ENCODE measurements at places on chromosomes 13 and 19.

DNA sequence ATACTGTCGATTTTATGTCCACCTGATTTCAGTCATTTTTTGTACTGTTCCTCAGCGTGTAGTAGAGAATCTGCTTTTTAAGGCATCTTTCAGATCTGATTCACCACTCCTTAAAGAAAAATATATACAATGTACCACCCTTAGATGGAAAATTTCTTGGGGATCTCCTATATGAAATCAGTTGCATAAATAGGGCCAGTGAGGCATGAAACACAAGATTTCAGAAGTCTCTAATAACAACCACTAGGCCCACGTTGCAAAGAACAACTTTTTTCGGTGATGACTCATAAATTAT, 1.4 kb downstream of the USP12 start:
- DNase-seq = no peak

DNA sequence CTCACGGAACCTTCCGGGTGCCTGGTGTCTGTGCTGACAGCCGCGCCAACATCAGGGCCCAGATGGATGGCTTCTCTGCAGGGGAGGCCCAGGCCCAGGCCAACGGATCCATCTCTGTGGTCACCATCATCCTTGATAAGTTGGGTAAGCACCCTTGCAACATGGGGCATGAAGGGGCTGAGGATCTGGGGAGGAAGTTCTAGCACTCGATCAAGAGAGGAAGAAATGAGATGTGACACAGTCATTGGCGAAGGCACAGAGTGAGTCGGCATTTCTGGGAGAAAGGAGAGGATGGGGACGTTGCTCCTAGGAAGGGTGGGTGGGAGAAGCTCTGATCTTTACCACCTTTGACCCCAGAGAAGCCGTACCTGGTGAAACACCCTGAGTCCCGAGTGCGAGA, 4.4 kb downstream of the CILP2 start:
- DNase-seq = no peak

DNA sequence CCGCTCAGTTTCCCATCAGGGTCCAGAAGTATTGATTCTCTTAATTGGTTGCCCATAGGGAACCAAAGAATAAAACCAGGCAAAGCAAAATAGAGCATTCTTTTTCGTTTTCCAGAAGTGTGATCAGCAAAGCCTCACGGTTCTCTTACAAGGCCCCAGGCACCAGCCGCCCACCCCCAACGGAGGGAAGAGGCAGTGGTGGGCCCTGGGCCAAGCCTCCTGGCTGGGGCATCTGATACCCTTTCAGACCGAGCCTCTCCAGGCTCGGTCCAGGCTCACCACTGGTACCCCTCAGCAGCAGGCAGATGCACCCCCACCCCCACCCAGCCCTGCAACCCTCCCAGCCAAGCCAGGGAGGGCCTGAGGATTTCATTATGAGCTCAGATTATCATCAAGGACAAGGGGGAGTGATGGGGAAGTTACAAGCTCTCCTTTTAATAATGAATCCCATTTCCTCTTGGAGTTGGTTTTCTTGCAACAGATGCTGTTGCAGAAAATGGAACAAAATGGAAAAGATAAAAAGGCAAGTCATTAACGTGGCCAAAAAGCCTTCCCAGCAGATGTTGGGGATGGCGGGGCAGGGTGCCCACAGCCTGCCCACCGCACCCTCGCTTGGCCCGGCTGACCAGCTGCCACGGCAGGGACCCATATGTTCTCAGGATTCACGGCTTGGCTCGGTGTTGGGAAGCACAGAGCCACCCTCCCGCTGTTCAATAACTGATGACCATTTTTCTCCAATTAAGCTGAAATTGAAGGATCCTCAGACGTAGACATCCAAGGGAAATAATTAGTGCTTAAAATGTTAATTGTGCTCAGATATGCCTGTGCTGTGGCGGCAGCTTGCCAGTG, 45.9 kb upstream of the KCTD15 start:
- DNase-seq = no peak

GRCh38 chr19:2538096-2538757, 62.3 kb downstream of the GADD45B start:
- no peak for DNase-seq

DNA sequence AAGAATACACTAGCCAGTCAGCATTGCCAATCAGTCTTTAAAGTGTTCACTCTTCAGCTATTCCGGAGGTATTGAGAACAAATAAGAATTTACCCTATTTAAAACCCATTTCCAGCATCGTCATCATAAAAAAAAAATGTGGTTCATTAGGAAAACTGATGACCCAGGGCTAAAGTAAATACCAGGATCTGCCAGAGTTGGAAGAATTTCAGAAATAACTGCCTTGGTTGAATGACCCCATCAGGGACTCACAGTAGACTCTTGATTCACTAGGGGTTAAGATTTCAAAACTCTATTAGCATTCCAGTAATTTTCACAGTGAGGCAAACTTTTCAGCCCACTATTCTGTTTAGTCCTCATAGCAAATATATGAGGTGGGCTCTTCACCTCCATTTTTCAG, 377.0 kb downstream of the ITGBL1 start:
- DNase-seq = no peak

GRCh38 chr13:73069206-73069805, 10.5 kb downstream of the KLF5 start:
- no peak for DNase-seq

GRCh38 chr19:13597640-13598039, 91.4 kb upstream of the CACNA1A start:
- peak; percentile 41 for DNase-seq

DNA sequence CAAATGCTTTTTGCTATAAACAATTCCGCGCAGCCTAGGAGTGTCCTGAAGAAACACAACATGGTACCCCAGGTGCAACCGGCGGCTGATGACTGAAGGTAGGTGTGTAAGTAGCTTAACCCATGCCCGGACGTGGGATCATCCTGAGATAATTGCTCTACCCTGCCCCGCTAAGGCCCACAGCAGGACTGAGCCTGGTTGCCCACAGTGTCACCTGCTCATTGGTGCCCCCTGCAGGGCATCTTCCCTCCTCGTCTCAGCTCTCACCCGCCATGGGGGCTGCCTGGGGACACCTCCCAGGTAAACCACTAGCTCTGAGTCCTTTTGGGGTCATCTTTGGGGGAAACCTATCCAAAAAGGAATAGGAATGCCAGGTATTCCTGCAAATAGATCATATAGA, 22.3 kb downstream of the TMEM161A start:
- DNase-seq = peak; percentile 55

GRCh38 chr19:14315433-14315832, 65.8 kb upstream of the ADGRE5 start:
- no peak for DNase-seq

DNA sequence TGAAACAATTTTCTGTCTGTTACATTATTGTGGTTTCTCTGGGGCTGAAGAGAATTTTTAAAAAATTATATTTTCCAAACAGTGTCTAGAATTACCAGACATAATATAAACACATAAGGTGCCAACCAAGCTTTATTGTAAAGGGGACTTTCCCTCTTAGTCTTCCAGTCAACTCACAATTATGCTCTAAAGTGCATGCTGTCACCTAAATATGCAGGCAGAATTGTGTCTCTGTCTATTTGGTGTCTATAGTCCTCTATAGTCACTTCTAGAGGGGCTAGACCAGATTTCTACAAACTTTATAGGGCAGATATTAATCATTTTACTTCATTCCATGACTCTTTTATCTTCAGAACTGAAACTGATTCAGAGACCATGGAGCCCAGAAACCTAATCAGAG, 12.8 kb downstream of the ZNF254 start:
- no peak for DNase-seq

DNA sequence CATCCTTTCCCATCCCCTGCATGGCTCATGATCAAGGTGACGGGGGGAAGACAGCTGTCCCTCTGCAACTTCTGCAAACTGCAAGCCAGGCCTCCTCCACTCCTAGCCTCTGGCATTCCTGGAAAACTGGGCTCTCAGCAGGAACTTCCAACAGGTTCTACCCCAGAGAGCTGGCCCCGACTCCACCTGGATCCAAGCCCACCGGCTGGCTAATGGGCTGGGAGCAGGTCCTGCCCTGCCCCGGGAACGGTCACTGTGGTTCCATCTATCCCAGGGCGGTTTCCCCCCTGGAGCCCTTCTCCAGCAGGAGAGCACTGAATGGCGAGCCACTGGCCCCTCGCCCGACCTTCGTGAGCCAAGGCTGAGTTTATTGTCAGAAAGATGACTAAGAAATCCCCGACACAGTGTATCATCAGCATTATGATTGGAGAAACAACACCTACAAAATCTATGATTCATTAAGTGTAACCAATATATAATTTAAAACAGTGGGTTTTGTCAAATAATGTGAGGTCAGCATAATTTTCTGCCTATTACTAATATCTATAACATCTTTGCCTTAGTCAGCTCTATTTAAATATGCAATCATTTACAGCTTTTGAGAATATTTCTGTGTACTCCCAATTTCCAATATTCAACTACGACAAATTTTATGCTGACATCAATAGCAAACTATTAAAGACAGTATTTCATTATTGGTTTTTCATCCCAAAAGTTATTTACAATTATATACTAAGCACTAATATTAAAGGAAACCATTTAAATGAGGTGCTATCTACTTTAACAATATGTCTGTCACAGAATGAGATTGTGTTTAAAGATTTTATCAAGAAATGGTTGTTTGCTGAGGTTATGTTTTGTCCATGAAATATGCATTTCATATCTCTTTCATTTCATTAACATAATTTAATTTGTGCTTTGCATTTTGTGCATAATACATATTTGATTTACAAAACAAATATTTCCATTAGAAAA, 133.0 kb downstream of the URI1 start:
- DNase-seq = no peak

DNA sequence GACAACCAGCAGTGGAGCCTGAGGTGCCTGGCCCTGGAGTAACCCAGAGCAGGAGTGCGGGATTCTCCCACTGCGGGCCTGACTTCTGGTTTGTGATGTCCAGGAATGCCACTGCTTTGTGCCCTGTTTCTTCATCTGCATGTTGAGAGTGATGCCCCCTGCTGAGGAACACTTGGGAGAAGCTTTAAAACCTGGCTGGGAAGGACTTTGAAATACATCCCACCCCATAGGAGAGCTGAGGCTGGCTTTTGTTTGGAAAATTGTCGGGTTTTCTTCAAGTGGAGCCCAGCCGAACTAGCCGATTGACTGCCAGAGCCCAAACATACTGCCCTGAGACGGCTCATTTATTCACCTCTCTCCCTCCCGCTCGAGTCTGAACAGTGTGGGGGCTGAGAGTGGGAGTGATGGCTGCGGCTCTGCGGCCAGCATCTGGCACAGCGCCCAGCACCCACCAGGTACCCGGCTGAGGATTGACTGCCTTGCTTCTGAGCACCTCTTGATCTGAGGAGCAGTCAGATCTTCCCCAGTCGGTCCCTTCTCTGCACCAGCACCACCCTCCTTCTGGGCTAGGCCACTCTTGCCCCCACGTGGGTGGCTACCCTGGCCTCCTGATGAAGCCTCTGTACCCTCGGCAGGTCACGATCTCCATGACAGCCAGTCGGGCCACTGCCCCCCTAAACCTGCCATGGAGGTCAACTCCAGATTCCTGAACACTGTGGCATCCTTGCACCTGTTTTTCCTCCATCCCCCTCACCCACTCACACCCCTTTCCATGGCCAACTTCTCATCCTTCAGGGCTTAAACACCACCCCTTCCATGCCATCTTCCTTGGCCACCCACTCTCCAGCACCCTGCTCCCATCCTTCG, 148.9 kb downstream of the SIPA1L3 start:
- no peak for DNase-seq

- no peak for DNase-seq
These were observed 91.3 kb upstream of the C1QTNF9B start for GRCh38 chr13:23988546-23989122.

- DNase-seq = no peak
These were observed 20.1 kb upstream of the ZNRF4 start for GRCh38 chr19:5434970-5435641.

DNA sequence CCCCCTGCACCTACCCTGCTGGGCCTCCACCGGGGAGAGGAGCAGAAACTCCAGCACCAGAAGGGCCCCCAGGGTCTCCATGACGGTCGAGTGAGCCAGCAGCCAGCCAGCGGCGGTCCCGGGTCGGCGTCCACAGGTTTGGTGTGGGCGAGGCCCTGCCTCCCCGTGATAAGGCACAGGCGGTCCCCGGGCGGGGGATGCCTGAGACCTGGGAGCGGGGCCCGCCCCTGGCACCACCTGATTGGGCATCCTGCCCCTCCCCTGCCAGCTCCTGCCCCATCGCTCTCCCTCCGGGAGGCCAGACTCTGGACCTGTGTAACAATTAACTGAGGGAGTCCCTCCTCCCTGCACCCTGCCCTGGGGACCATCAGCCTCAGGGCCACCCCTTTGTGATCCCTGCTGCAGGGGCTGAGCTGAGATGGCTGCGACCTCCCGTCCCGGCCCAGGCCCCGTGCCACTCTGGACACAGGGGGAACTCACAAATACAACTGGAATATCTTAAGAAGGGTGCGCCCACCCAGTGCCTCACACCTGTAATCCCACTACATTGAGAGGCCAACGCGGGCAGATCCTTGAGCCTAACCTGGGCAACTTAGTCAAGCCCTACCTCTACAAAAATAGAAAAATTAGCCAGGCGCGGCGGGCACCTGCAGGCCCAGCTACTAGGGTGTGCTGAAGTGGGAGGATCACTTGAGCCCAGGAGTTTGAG, at the start of gene SMIM24:
TSS of gene SMIM24 (minus strand) at position 143 of the 709 bp plus-strand sequence. CDS start at position 81, 62 bp downstream.
- DNase-seq = peak; percentile 73

DNA sequence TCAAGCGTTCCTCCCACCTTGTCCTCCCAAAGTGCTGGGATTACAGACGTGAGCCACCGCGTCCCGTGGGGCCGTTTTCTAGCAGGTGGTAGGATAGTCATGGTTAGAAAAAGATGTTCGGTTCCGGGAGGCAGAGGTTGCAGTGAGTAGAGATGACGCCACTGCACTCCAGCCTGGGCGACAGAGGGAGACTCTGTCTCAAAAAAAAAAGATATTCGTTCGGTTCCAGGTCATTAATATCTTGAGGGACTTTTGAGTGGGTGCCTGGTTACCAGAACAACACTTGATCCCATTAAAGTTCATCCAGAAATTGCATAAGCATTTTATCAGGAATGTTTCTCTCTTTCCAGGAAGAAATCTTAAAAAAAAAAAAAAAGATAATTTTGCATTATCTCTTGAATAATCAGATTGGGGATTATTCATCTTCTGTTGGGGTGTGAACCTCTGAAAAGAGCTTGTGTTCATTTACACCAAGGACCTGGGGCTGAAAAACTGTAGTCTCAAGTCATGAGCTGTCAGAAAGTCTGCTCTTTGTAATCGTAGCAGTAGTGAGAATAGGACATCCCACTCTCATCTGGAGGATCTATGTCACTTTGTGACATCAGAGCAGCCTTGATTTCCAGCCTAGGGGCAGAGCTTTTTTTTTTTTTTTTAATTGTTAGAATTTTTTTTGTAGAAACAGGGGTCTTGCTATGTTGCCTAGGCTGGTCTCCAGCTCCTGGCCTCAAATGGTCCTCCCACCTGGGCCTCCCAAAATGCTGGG, 1.0 kb upstream of the ETHE1 start:
- peak; percentile 51 for DNase-seq

GRCh38 chr19:40598918-40599307, 2.3 kb upstream of the LTBP4 start:
- DNase-seq = no peak

All from transverse colon (tissue), 4 donors.